Activated T-helper 17 cell treated with anti-CD3 and anti-CD28 coated beads, Interleukin-2, amount 50 U/mL, for 72 hours (primary cell): ENCODE measurements at places on chromosomes 12 and 14.

DNA sequence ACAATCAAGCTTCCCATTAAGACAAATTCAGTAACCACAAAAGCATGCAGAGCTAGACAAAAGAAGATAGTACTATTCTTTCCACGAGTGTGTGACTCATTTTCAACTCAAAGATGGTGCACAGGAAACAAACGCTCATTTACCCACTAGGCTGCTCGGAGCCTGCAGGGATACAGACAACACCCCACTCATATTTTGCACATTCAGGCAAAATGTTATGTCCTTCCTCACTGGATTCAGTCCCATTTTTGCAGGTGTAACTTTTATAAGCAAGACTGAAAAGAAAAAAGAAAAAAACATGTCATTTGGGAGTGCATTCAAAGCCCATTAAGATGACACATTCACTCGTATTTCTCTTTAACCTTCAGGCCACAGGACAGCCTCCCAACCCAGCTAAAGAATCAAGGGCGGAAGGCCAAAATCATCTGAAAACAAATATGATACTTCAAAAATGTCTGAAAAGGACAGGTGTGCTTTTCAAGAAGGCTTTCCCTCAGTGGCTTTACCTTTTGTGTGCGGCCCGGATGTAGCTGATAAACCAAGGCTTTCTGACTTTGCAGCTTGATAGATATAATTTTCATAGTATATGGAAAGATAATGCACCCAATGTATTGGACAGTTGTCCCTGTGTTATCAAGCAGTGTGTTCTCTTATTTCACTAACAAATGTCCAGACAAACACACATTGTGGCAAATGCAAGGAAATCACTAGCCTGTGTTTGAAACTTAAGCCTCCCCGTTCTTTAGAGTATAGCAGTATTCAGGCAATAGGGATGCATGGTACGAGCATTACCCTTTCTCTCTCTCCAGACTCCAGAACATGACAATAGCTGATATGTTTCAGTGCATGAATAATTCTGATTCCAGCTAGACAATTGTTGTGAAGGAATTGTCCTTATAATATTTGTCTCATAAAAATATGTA, 147.8 kb upstream of the KRR1 start:
- ATAC-seq, result peak; percentile 72

GRCh38 chr14:77985211-77985615, 185.0 kb upstream of the NRXN3 start:
- no peak for ATAC-seq

GRCh38 chr14:96338551-96338950, 24.6 kb downstream of the ATG2B start:
- no peak for ATAC-seq

DNA sequence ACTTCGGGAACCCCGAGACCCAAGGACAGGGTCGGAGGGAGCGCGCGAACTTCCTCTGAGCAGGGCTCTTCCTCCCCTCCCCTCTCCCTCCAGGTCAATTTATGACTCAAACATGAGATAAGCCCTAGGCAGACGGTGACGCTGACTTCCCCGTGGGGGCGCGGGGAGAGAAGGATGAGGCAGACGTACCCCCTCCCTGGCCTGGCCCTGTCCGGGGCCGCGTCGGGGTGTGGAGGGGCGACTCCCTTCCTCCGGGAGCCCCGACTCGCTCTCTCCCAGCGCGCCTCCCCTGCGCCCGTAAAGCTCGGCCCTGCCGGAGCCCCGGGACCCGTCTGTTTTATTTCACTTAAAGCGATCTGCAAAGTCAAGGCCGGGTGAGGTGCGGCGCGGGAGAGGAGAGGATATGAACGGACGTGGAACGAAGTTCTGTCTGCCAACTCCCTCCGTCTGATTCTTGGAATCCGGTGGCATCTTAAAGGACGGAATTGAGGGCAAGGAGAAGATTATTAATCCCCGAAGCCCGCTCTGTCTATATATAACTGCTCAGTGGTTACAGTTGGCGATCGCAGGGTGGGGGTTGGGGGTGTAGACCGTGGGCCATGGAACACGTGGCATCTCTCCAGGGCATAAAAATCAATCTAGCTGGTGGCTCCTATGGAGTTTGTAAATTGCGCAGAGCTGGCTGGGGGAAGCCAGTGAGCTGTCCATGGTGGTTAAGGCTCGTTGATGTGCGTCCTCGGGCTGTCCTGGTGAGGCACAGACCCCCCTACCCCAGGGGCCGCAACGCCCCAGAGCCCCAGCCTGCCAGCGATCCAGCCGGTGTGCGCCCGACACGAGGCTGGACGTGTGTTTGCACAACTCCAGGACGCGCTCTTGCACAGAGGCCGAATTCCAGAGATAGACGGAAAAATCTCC, 2.9 kb upstream of the PTHLH start:
- ATAC-seq, result peak; percentile 73

DNA sequence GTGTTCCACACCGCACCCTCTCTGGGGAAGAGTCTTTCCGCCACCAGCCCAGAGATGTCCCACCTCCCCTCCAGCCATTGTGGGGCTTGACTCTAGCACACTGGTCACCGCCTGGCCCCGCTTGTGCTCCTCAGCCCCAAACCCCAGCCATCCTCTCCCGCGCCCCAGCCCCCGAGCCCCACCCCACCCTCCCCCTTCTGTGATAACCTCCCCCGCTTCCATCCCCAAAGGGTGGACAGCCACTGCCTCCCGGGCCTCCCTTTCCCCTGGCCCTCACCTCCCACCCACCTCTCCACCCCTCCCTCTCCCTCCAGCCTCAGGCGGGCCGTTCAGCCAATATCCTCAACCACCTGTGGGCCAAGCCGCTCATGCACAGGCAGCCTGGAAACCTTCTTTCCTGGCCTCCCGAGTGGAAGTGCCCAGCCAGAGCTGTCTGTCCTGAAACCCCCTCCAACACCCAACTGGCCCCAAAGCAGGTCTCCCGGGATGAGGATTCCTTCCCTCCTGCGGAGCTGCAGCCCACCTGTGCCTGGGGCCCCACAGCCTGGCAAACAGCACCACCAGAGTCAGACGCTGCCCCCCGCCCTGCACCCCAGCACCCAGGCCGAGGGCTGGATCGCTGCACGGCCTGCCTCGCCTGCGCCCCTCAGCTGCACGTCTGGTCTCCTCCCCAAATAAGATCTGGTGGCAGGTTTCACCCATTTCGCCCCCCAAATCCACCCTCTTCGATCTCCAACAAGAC, 27.1 kb upstream of the NUDT14 start:
- no peak for ATAC-seq

DNA sequence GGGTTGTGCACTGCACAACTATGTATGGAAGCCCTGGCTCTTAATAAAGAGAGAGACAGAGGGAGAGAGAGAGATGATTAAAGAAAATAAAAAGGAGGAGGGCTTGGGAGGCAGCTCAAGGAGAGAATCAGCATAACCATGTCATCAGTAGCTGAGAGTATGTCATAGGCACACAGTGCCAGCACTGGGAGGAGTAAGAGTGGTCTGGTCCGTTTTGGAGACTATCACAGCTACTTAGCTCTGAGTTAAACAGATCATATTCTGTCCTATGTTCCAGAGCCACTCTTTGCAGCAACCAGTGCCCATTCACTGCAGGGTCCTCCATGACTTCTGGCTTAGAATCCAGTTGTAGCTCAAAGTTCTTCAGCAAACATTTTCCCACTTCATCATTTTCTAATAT, 59.0 kb downstream of the GTF2A1 start:
- no peak for ATAC-seq

GRCh38 chr12:100666588-100666987, 93.1 kb downstream of the GAS2L3 start:
- ATAC-seq, result no peak
